ENCODE measurements at places on chromosomes 3 and 15.

DNA sequence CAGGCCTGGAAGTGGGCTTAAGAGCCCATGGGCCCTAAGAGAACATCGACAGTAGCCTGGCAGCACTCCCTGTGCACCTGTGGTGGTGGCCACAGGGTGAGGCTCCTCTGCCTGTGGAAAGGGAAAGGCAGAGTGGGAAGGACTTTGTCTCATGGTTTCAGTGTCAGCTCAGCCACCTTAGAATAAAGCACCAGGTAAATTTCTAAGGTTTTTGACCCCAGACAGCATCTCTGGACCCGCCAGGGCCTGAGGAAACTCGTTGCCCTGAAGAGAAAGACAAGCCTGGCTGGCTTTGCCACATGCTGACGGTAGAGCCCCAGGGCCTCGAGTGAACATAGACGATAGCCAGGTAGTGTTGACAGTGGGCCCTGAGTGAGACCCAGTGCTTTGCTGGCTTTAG, 22.1 kb downstream of the GOLGA6A start:
- no peak for DNase-seq

- DNase-seq, result no peak
Observed at GRCh38 chr3:112086875-112087524, 811 bp downstream of the C3orf52 start.

DNA sequence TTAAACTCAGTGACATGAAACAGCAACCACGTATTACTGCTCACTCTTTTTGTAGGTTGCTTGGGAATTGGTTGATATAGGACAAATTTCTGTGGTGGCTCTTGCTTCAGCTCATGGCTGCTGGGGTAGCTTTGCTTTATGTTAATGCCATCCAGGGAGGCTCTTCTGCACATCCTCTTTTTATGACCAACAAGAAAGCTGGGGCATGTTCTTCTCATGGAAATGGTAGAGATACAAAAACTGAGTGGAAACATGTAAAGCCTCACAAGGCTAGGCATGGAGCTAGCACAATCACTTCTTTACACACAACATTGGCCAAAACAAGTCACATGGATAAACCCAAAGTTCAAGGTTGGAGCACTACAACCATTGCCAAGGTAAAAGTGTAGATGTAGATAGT, 176.8 kb downstream of the NECTIN3 start:
- no peak for DNase-seq

DNA sequence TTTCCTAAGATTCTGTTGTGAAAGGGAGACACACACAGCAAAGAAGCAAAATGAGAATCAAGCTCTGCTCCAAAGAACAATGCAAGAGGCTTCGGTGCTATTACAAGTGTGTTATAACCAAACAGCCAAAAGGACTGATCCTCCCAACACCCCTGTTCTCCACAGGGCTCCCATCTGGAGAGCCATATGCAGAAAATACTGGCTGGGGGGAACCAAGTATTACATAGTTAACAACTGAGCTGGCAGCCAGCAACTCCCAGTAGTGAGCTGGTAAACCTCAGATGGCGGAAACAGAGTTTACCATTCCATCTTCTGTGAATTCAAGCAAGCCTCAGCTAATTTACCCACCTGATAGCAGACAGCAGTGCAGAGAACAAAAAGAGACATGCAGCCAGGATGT, 156.4 kb downstream of the NTRK3 start:
- no peak for DNase-seq

DNA sequence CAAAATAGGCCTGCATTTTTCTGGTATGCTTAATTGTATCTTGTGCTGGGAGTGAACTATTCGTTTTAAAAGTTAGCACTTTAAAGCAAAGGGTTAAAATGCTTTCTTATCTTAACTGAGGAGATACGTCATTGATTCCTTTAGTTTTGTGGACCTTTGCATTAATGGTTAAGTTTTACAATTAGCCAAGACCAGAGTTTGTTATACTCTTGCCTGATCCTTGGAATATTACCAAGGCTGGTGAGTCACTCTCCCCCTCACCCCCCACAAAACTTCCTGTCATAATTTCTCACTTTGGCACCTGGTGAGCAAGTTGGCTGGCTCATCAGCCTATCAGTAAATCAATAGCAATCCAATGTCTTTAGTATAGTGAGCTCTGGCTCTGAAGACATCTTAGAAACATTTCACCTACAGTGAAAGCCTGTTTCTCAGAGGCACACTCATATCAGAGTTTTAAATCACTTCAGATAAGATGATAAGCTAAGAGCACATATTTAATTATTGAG, 26.7 kb downstream of the SLC2A2 start:
- DNase-seq, result no peak

GRCh38 chr15:29124581-29125381, 144.8 kb downstream of the NSMCE3 start:
- no peak for DNase-seq

All from progenitor cell of endocrine pancreas (in vitro differentiated cells).